Astrocyte (in vitro differentiated cells and primary cell): ENCODE measurements at places on chromosomes 5 and 9.

DNA sequence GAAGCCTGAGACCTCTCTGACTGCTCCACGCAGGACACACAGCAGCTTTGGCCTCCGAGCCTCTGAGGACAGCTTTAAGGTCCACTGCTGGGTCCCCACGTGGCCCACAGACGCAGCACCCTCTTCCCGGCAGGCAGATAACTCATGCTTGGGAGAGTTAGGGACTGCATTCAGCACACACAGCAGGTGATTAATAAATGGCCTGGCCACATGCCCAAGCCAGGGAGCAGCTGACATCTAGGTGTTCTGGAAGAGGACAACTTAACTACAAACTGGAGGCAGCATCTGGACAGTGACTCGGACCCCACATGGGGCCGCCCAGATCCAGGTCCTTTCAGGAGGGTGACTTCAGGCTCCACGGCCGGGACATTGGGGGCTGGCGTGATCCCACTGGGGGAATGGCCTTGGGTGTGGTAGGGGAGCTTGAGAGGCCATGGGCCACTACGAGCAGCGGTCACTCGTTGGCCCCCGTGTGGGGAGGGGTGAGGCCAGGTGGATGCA lies 11.3 kb downstream of the NINJ1 start:
- no peak for DNase-seq

- no peak for DNase-seq
These were observed 22.0 kb upstream of the SPINK1 start for GRCh38 chr5:147853372-147853987.

DNA sequence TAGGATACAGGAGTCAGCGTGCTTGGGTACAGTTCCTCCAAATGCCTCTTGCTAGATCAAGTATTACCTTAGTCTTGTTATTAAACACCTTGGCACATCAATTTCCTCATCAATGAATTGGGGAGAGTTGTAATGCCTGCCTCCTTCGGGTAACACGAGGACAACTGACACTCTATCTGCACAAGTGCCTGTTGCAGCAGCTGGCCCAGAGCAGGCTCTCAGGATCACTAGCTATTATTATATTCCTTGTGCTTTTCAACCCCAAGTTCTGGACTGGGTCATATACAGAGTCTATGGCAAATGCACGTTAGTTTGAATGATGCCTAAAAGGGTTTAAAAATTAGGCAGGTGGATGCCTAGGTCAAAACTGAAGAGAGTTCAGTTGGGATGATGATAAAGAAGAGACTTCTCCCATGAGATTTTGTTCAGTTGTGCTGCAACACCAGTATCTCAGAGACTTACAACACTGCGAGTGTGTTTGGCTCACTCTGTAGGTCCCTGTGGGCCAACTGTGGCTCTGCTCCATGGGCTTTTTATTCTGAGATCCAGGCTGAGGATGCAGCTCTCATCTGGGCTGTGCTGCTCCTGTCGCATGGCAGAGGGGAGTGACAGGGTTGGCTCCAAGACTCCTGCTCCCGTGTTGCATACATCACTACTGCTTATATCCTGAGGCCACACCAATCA lies 41.1 kb upstream of the TEX48 start:
- no peak for DNase-seq

GRCh38 chr9:14941501-14942405 lies 31.5 kb upstream of the FREM1 start:
- DNase-seq, result no peak
